A549 treated with CpdA at 1 μM for 4 hours (cell line): ENCODE measurements at places on chromosomes 7 and 10. TPM values are rescaled to one million over a fixed set of nuclear protein-coding genes. Genes with fewer than 3 reads are reported as not detected.

VENTX gene
- 0.01 TPM in 1 of 5 replicates, not detected in the others for total RNA-seq

ICA1 gene
- total RNA-seq, result 1.1 to 1.7 TPM (median 1.1 TPM) in 5 replicates

PRSS37 gene
- total RNA-seq, result not detected in 5 replicates

GNAT3 gene
- not detected in 5 replicates for total RNA-seq

LBX1 gene
- not detected in 5 replicates for total RNA-seq

SCART1 gene
- 0.15 to 0.40 TPM (median 0.26 TPM) in 5 replicates for total RNA-seq

CYREN gene
- 64.2 to 71.1 TPM (median 70.4 TPM) in 5 replicates for total RNA-seq

SLC26A3 gene
- total RNA-seq, result not detected in 5 replicates

RAPGEF5 gene
- total RNA-seq, result 0.05 to 0.43 TPM (median 0.09 TPM) in 5 replicates

TMEM184A gene
- total RNA-seq, result 8.7 to 14.5 TPM (median 14.0 TPM) in 5 replicates

TMEM130 gene
- 0.33 to 0.52 TPM (median 0.46 TPM) in 5 replicates for total RNA-seq
